Stomach (tissue), 19 donors: ENCODE measurements at places on chromosomes 7 and 10. TPM values are rescaled to one million over a fixed set of nuclear protein-coding genes. Genes with fewer than 3 reads are reported as not detected.

- no peak for DNase-seq
These were observed 47.6 kb downstream of the CUX1 start for GRCh38 chr7:101865031-101865430.

- no peak for DNase-seq
These were observed 585.2 kb downstream of the PARD3 start for GRCh38 chr10:34229917-34230316.

- no peak for DNase-seq
These were observed 38.7 kb downstream of the UBE3C start for GRCh38 chr7:157177333-157177982.

GRCh38 chr7:4361774-4362173 is 320.3 kb upstream of the FOXK1 start:
- DNase-seq = no peak

DNA sequence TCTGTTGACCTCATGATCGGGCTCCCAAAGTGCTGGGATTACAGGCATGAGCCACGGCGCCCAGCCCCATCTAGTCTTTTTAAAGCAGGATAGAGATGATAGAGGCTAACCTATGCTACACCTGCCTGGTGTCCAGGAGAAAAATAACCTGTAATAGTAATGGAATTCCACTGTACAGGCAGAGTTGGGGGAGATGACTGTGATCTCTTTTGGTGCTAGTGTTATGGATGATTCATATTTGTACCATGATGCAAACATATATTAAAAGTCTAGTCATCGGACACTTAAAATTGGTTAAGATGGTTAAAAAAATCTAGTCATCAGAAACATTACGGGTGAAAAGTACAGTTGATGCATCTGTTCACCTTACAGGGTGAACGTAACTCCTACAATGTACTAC is 6.1 kb upstream of the SAR1A start:
- DNase-seq = no peak

- DNase-seq = no peak
These were observed 4.8 kb downstream of the DOCK4 start for GRCh38 chr7:112201411-112201810.

DNA sequence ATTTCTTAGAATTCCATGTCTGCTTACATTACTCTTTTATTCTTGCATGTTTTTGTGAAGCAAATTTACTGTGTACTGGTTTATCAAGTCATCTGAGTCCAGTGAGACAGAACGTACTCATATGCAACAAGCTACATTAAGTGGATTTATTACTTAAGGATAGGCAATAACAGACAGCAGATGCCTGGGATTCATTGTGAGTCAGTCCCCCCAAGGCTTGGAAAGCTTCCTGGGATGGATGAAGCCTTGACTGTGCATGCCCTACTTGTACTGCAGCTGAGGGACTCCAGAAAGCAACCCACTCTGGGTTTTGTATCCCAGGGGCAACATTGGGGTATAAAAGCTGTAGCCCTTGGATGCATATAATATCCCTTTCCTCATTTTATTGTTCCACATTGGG is 113.4 kb upstream of the RAB18 start:
- DNase-seq = no peak

- no peak for DNase-seq
These were observed 99.5 kb upstream of the TNRC18 start for GRCh38 chr7:5523052-5523711.

DNA sequence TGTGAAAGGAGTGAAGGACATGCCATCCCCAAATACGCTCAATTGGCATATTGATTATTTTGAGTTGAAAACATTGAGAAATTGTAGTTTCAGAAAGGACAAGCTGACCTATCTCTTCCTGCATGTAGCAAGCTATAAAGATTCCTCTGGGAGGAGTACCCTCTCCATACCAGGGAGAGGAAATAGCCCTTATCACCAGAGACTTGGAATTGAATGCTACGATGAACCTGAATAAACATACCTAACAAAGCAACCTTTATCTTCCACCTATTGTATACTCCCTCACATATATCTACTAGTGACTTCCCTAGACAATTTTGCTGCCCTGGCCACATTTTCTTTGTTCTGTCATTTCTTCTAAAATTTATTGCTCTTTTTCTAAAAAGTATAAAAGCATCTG is 150.2 kb upstream of the EEPD1 start:
- no peak for DNase-seq

- no peak for DNase-seq
These were observed 42.8 kb downstream of the FBXL13 start for GRCh38 chr7:103031781-103032180.

DNA sequence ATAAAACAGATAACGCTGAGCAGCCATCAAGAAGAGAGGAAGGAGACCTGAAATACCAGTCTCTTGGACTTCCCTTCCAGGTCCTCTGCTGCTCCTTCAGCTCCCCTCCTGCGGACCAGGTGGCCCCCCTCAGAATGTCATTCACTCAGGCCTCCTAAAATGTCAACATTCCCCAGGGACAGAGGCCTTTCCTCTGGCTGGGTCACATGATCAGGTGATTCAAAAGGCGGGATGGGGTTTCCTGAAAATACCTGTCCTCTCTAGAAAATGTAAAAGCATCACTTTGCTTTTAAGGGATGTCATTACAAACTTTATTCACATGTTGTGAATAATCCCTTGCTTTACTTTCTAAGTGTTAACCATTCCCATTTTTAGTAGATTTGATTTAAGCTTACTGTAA is 311.1 kb downstream of the INHBA start:
- DNase-seq = no peak

DNA sequence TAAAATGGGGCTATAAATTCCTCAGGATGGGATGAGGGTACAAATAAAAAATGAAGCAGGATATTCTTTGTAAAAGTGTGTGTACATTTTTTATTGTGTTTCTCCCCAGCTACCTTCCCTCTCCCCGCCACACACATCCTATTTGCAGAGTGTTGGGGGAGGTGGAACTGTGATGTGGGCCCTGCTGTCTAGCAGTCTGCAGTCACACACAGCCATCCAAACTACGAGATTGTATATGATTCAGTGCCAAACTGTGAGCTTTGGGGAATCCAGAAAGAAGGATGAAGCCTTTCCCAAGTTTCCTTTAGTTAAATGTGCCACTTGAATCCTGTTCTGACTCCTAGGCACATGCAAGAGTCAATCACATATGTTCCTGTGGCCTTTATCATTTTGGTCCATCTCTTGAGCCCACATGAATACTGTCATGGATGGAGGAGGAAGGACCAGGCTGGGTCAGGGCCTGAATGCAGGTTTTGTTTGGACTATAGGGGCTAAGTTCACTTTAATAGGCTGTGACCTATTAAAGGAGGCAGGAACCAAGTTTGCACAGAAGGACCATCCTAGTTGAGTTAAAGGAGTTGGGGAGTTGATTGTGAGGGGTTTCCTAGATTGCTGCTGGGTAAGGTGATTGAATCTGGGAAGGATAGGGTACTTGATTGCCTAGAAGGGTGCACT is 1.1 kb upstream of the SEMA4G start:
- DNase-seq = no peak

GRCh38 chr10:120426306-120426705 is 30.7 kb upstream of the PLPP4 start:
- DNase-seq = no peak

- no peak for DNase-seq
These were observed 48.4 kb downstream of the TMEM26 start for GRCh38 chr10:61404751-61405150.

DNA sequence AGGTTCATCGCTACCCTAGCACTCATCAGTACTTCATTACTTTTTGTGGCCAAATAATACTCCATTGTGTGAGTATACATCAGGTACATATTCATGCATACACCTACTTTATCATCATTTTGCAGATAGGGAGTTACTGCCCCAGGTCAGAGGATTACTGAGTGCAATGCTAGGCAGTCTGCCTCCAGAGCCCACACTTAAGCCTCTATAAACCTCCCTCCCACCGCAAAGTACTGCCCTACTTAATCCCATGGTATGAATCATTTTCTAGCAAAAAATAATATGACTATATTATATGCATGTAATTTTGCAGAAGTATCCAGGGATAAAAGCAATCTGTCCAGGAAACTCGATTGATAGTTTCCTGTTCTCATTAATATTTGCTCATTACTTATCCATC is 194.3 kb downstream of the GRID1 start:
- no peak for DNase-seq

DNA sequence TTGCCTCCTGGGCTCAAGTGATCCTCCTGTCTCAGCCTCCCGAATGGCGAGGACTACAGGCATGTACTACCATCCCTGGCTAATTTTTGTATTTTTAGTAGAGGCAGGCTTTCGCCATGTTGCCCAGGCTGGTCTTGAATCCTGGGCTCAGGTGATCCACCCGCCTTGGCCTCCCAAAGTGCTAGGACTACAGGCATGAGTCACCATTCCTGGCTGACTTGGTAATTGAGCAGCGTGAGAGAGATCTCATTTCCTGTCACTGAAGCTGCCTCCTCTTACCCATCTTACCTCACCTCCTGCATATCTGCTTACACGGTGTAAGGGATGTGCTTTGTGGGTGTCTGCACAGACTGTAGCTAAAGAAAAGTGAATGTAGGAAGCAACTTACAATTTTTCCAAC is 9.7 kb downstream of the IFIT3 start:
- DNase-seq = no peak

PON1 gene
- total RNA-seq = not detected

BMPER gene
- total RNA-seq = 4.6 TPM

IGFBP1 gene
- not detected for total RNA-seq

TAS2R41 gene
- total RNA-seq = not detected

TCAF2 gene
- total RNA-seq = 3.5 TPM

ADAM22 gene
- total RNA-seq = 1.3 TPM

ZNF853 gene
- 12.1 TPM for total RNA-seq

SLC35G1 gene
- total RNA-seq = 5.0 TPM

NKX2-3 gene
- 0.45 TPM for total RNA-seq

LIPK gene
- not detected for total RNA-seq
